ENCODE measurements at places on chromosomes 2 and 18. TPM values are rescaled to one million over a fixed set of nuclear protein-coding genes. Genes with fewer than 3 reads are reported as not detected.

DNA sequence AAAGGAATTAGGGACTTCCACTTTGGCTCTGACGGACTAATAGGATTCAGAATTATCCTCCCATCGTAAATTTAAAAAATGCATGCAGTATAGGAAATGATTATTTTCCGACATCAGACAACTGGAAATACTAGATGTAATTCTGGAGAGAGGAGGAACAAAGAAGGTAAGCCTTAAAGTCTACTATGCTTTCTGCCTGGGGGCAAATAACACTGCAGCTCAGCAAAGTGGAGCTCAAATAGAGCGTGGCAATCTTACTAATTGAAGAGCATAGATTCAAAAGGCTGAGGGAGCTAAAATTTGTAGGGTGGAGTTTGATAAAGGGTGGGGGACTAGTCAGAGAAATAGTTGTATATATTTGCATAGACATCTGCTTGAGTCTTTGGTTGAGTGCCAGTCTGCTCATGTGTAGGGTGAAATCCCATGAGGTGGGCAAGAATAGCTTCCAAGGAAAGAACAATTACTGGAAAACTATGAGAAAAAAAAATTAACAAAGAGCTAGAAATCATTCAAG is 23.8 kb downstream of the COPS8 start:
- DNase-seq: no peak

TOGARAM2 gene
- 0.85 TPM for polyA plus RNA-seq

COX7A2L gene
- 163 TPM for polyA plus RNA-seq

GRCh38 chr2:67416136-67416535 is 19.0 kb downstream of the ETAA1 start:
- DNase-seq: no peak

GRCh38 chr2:48722391-48722790 is 33.1 kb downstream of the LHCGR start:
- no peak for DNase-seq
